Fibroblast of upper back skin (primary cell): ENCODE measurements at places on chromosomes 1 and 21.
A peak's percentile ranks its signal among the peaks of the same experiment; 100 is the strongest.

GRCh38 chr1:242522304-242522945 is 2.1 kb downstream of the PLD5 start:
- DNase-seq: no peak

GRCh38 chr1:226308166-226308722 is 720 bp downstream of the LIN9 start:
- no peak for DNase-seq

- no peak for DNase-seq
Observed at GRCh38 chr1:33234588-33234990, 21.7 kb upstream of the ZNF362 start.

GRCh38 chr1:11042995-11043874 is 3.8 kb downstream of the MASP2 start:
- no peak for DNase-seq

DNA sequence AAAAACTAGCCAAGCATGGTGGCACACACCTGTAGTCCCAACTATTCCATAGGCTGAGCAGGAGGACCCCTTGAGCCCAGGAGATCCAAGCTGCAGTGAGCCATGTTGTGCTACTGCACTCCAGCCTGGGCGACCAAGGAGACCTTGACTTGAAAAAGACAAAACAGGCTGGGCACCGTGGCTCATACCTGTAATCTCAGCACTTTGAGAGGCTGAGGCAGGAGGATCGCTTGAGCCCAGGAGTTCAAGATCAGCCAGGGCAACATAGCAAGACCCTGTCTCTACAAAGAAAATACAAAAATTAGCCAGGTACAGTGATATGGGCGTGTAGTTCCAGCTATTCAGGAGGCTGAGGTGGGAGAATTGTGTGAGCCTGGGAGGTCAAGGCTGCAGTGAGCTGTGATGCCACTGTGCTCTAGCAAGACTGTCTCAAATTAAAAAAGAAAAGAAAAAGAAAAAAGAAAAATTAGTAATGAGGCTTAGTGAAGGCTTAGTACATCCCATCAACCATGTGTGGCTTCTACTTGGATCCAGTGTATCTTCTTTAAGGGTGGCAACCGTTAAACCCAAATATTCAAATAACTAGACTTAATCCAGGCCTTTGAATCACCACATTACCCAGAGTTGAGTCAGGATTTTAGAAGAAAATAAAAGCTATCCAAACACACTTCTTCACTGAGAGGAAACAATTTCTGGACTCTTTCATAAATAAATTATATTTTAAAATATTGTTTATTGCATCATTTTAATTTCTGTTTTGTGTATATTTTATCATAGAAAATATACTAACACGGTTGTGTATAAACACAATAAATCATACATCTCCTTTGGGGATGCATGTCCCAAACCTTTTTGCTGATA is 74.3 kb upstream of the RAB4A start:
- DNase-seq: peak; percentile 55

DNA sequence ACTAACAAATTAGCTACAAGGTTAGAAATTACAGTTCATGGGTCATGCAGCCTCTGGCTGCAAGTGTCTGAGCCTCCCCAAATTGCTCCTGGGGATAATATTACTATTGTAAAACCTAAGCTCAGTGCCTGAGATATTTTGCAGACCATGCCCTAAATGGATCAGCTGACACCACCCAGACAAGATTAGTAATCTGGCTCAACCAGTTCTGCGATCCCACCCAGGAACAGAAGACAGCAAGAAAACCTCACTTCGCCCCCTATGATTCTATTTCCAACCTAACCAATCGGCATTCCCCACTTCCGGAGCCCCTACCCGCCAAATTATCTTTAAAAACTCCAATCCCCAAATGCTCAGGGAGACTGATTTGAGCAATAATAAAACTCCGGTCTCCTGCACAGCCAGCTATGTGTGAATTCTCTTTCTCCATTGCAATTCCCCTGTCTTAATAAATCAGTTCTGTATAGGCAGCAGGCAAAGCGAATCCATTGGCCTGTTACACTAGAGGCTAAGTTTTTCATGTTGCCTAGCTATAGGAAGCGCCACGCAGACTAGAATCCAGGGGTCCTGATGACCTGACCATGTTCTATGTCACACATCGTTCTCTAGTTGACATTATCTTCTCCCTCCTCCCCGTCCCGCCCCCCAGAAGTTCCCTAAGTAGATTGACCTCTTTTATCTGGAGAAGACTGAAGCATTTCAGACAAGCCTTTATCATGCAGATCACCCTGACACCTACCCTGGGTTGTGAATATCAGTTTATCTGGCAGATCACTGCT is 22.4 kb upstream of the ZFYVE9 start:
- DNase-seq: no peak

- DNase-seq: no peak
Observed at GRCh38 chr1:209158851-209159250, 424.7 kb upstream of the CAMK1G start.

GRCh38 chr1:16348414-16349182 is 3.7 kb downstream of the FBXO42 start:
- DNase-seq: peak; percentile 60

GRCh38 chr1:64942675-64943074 is 23.7 kb downstream of the JAK1 start:
- no peak for DNase-seq

- DNase-seq: no peak
Observed at GRCh38 chr1:201302163-201303152, 19.2 kb downstream of the PKP1 start.

DNA sequence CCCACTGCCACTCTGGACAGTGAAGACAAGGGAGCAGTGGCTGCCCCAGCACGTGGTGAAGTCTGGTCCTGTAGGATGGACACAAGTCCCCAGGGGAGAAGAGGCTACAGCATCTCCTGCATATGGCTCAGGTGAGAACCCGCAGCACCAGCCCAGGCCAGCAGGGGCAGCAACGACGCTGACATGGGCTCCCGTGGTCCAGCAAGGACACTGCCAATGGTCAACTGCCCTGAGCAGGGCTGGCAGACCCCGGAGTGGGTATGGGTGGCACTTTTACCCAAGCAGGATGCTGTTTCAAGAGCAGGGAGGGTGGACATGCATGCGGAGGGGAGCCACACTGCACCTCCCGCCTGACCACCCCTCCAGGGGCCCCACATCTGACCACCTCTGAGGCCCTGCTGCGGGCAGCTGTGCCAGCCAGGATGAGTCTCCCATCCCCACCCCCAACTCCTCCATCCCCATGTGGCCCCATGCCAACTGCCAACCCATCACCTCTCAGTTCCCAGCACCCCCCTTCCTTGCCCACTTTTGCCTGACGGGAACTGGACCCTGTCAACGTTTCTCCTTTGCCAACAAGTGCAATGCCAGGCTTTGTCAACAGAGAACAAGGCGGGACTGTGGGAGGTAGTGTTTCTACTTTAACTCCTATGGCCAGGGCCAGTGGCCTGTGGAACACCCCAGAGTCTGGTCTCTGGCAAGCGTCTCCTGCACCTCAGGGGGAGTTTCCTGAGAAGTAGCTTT is 8.6 kb downstream of the MORN1 start:
- DNase-seq: no peak

DNA sequence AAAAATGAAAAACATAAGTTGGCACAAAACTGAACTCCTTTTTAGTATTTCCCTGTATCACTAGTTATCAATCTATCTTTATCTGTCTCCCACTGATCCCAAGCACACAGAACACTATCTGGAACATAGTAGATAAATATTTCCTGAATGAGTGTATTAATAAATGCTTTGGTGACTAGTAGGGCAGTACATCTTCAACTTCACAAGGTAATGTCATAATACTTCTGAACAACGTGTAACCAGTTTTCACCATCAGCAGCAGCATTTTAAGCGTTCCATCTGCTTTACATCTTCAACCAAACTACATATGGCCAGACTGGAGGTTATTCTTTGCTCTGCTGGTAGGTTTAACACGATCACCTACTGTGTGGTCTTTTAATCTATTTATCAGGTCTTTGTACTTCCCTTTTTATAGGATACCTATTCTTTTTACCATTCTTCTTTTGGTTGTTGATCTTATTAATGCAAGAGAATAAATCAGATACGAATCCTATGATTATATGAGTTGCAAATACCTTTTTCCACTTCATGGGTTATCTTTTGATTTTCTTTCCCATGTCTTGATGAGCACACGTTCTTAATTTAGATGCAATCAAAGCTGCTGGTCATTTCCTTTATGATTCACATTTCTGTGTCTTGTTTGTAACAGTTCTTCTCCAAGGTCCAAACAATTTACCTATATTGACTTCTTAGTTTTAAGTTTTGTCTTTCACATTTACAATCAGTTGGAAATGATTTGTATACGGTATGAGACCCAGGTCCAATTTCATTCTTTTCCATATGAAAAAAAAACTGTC is 16.3 kb downstream of the GPBP1L1 start:
- peak; percentile 65 for DNase-seq

DNA sequence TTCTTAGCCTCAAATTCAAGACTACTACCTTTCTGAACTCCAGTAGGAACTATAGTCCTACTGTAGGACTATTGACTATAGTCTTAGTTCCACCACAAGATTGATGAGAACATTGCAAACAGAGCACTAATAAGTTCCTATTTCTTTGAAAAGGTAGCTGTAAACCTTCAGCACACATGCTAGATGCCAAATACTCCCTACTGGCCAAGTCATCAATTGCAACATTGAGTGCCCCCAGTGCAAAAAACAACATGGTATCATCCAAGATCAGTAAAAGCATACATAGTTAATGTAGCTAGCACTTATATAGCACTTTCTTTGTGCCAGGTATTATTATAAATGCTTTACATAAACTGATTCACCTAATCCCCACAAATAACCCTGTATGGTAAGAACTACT is 99.8 kb downstream of the MRPL39 start:
- DNase-seq: no peak

- DNase-seq: no peak
Observed at GRCh38 chr1:168089326-168089978, 47.3 kb downstream of the GPR161 start.

DNA sequence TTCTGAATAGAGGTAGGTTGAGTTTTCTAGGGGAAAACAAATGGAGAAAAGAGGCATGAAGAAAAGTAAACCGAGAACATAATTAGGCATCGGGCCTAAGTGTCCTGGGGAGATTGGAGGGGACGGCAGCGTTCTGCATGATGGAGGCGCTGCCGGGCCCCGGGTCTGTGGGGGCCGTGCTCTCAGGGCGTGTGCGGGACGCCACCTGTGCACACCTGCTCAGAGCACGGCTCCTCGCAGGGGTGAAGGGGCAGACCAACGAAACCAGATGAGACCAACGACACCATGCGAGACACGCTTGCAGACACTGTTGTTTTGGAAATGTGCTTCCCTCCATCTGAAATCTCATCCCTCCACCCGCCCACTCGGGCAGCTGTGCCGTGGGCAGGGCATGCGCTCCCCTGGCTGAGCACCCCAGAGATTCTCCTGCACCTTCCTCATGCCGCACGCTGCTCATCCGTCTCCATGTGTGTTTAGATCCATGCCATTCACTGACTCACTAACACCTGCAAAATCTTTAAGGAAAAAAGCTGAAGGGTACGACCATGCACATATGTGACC is 28.2 kb upstream of the TRAPPC10 start:
- DNase-seq: no peak

- DNase-seq: no peak
Observed at GRCh38 chr1:196538473-196538872, 69.8 kb downstream of the KCNT2 start.

GRCh38 chr1:206935491-206936067 is 10.7 kb downstream of the PIGR start:
- DNase-seq: peak; percentile 26

DNA sequence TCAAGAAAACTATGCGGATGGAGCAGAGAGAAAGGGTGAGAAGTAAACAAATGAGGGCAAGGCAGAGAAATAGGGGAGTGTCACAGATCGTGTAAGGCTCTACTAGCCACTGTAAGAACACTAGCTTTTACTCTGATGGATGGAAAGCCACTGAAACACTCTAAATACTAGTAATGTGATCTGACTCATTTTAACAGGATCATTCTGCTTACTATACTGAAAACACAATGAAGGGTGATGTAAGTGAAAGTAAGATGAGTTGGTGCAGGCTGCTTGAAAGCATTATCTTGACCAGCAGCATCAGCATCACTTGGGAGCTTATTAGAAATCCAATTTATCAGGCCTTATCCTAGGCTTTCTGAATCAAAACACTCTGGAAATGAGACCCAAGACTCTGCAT is 32.7 kb downstream of the TUT4 start:
- DNase-seq: peak; percentile 84

- peak; percentile 86 for DNase-seq
Observed at GRCh38 chr1:22024485-22025367, 23.3 kb downstream of the CELA3A start.

- DNase-seq: no peak
Observed at GRCh38 chr1:74799119-74799657, 66.2 kb downstream of the TYW3 start.

DNA sequence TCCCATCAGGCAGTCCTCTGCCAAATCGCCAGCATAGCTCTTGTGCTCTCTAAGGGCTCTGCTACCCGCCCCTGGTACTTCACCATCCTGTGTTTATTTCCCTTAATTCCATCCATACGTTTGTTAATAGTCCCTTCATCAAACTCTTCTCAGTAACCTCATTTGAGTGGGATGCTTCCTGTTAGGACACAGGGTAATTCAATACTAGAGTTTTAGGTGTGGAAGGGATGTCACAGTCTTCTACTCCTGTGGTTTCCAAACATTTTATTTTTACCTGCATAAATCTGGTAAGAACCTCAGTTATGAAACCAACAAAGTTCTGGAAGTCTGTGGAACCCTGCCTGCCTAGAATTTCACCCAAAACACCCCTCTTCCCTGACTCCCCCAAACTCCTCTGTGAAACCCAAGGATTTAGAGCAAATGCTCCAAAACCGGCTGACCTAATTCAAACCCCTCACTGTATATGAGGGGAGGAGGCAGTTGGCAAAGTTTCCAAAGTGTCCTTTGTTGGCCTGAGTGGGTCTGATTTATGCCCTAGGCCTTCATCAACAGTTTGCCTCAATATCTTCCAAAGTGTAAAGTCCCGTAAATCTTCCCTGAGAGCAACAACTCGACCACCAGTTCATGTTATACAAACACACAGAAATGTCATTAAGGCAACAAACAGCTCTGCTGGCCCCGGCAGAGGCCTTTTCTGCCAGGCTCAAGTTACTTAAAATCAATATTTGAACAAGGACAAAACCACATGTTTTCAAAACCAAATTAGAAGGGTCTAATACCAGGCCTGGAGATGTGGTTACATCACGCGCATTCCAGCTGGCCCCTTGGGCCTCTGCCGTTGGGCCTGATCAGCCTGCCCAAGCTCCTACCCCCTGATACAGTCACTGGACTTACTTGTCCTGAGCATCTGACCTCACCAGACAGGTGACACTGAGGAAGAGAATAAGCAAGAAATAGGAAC is 82.4 kb upstream of the FGGY start:
- DNase-seq: peak; percentile 25

- no peak for DNase-seq
Observed at GRCh38 chr1:45259053-45259452, 52.6 kb upstream of the ZSWIM5 start.
